ENCODE measurements at places on chromosomes 16 and 17.

DNA sequence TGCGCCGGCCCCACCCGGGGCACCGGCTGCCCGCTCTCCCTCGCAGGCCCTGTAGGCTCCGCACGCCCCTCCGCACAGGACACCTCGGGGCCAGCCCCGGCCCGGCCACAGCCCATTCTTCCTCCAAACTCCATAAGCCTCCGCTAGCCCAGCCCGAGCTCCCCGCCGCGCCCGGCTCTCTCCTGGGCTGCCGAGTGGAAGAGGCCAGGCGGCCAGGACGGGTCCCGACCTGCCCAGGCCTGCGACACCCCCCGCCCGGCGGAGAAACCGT, 397 bp downstream of the NCOR1 start:
- DNase-seq = no peak

- DNase-seq = no peak
These were observed 25.4 kb downstream of the TOX3 start for GRCh38 chr16:52521570-52521969.

GRCh38 chr16:27109666-27110523, 43.2 kb downstream of the C16orf82 start:
- DNase-seq = no peak

DNA sequence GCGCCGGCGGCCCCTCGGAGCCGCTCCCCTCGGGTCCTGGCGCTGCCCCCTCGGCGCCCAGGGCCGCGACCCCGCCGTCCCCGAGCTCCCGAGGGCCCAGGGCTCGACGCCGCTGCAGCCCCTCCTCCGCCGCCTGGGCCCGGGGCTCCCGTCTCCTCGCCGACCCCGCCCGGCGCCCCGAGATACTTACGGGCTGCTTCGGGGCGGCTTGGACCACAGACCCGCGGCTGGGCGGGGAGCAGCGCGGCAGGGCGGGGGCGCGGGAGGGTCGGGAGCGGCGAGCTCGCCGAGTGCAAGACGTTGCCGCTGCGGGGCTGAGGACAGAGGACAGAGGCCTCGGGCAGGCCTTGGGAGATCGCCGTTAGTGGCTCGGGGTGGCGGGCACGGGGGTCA, 290 bp downstream of the TOB1 start:
- DNase-seq = no peak

GRCh38 chr17:32274101-32274500, 8.5 kb downstream of the RHBDL3 start:
- no peak for DNase-seq

GRCh38 chr16:23679274-23679985, 741 bp downstream of the PLK1 start:
- DNase-seq = no peak

- no peak for DNase-seq
These were observed 35.0 kb downstream of the DBNDD1 start for GRCh38 chr16:89984216-89984615.

- DNase-seq = no peak
These were observed 15.0 kb upstream of the C17orf58 start for GRCh38 chr17:68011199-68011665.

- DNase-seq = no peak
These were observed 23.7 kb upstream of the XYLT2 start for GRCh38 chr17:50322271-50322670.

- no peak for DNase-seq
These were observed 25.5 kb downstream of the CBFA2T3 start for GRCh38 chr16:88951501-88951900.

GRCh38 chr17:41256291-41256685, 1.1 kb downstream of the KRTAP9-9 start:
- no peak for DNase-seq

GRCh38 chr17:9843152-9844010, 17.7 kb downstream of the GLP2R start:
- DNase-seq = no peak

- DNase-seq = no peak
These were observed 2.9 kb upstream of the SCIMP start for GRCh38 chr17:5237541-5238016.

DNA sequence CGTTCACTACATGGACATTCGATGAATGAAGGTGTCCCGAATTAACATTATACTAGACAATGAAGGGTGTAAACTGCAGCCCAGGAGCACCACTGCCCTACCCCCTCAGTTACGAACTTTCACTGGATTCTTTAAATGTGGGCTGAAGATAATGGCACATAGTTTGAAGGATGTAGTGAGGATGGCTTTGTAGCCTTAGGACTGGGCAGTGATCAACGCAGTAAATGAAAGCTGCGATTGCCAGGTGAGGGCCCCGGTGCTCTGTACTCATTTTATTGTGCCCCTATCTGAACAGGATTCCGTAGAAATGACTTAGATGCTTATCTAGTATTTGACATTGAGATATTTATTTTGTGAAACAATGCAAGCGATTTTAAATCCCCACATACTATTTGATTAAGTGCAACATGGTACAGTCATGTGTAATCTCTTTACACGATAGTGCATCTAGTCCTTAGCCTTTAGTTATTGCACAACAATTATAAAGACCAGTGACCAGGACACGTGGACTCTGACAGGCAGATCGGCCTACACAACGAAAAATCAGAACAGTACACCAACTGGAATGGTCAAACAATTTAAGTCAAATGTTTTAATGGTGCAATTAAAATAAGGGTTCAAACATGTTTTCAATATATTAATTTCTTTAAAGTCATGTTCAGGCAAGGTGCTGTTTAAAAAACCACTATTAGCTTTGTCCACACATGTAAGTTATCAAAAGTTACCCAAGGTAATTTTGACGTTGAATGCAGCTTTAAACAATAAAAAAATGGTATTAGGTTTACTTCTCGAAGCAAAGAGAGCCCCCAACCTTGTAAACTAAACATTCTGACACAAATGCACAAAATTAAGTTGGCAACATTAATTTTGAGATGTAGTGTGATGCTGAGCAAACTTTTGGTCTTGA, 17.4 kb upstream of the ERN1 start:
- no peak for DNase-seq

- no peak for DNase-seq
These were observed 19.8 kb downstream of the USP36 start for GRCh38 chr17:78820841-78821240.

All from esophagus squamous epithelium (tissue), 5 donors.